ENCODE measurements at places on chromosomes 1 and 21. TPM values are rescaled to one million over a fixed set of nuclear protein-coding genes. Genes with fewer than 3 reads are reported as not detected.

CCDC30 gene
- total RNA-seq = 1.9 TPM

CNIH3 gene
- 1.2 TPM for total RNA-seq

RGS8 gene
- total RNA-seq = not detected

CYYR1 gene
- total RNA-seq = 27.3 TPM

GRCh38 chr1:60235275-60235674 is 161.7 kb upstream of the C1orf87 start:
- DNase-seq = no peak

NBPF26 gene
- total RNA-seq = 0.54 TPM

- DNase-seq = no peak
Measured at GRCh38 chr1:246052603-246053002, 454.5 kb downstream of the SMYD3 start.

DNA sequence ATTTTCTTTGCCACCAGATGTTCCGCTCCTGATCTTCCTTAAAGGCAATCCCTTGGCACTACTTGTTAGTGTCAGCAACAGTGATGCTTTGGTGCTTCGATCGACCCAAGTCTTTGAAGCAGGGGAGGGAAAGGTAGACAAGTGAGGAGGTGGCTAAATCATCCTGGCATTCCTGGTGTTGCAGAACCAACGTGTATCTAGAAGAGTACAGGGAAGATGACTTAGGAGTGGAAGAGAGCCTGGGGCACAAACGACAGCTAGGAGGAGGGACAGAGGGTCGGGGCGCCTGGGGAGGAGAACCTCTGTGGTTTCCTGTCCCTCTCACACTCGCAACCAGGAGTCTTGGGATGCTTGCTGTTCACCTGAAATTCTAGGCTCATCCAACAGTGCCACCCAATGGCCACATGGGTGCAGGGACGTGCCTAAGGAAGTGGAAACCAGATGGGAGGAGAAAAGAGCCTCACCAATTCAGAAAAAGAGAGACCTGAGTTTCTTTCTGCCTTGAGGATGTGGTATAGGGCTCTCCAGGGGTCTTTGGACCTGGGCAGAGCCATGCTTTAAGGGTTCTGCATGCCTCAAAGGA is 9.5 kb upstream of the KCNA2 start:
- DNase-seq = peak; percentile 75

DNA sequence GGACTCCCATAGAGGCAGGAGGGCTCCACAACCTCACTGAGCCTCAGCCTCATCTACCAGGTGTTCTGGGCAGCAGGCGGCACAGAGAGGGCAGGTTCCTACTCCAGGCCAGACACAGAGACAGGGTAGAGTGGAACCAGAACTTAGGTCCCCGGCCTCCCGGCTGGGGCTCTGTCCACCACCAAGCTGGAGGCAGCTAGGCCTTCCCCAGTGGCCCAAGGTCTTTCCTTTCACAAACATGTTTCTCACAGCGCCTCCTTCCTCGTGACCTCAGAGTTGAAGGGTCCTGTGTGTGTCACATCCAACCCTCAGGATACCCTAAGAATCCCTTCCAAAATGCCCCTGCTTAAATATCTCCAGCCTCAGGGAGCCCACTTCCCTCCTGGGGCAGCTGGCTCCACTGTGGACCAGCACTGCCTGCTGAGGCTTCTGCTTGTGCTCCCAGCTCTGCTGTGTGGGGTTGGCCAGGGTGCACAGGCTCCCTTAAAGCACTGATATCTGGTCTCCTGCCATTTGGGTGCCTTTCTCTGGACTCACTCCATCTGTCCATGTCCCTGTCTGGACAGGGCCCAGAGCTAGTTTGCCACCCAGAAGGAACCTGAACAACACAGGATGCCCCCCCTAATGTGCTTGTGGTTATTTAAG is 33.2 kb upstream of the MAGOH start:
- no peak for DNase-seq

- DNase-seq = no peak
Measured at GRCh38 chr1:175757381-175758015, 14.1 kb upstream of the TNR start.

DNA sequence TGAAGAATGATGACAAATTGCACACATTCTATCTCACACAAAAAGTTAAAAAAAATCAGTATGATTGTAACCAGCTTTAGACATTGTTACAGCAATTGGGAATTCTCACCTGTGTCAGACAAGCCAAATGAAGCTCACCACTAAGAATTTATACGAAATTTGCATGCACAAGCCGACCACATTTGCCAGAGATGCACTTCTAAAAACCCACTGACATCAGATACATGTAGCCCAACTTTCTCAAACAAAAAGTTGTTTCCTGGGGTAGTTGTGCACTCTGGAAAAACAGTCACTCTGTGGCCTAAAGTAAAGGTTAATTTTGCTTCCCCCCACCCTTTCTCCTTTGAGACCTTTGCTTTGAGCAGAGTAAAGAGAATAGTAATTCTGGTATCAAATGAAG is 67.9 kb upstream of the IL12RB2 start:
- no peak for DNase-seq

GRCh38 chr21:44424608-44425306 is 30.6 kb upstream of the LRRC3 start:
- DNase-seq = peak; percentile 34

- no peak for DNase-seq
Measured at GRCh38 chr1:118021668-118022067, 92.1 kb downstream of the WDR3 start.

LMOD1 gene
- 10.8 TPM for total RNA-seq

DNA sequence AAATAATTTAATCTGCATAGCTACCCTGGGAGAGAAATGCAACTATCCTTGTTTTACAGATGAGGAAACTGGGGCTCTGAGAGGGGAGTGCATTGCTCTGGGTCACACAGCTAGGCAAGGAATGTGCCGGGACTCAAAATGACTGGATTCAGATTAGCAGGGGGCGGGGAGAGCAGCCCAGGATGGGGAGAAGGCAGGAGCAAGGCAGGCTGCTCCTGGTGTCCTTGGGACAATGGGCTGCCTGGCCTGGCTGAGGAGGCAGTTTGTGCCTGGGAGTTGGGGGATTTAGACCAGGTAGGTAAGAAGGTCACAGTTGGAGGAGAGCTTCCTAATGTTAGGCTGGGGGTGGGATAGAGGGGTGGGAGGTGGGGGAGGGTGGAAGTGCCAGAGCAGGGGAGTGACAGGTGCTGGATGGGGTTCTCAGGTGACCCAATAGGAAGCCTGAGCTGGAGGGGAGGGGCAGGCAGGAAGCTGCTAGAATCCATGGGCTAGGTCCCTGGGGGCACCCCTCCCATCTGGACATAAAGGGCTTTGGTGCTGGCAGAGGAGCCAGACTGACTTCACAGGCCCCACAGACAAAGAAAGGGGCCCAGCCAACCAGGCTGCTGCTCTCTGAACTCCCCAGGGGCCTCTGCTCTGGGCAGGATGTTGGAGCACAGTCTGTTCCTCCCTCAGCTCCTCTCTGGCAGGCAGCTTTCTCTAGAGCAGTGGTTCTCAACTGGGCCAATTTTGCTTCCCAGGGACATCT is 29.0 kb downstream of the TRIM62 start:
- peak; percentile 94 for DNase-seq

ETNK2 gene
- total RNA-seq = 5.3 TPM

- DNase-seq = no peak
Measured at GRCh38 chr1:217135987-217136894, 413.0 kb upstream of the ESRRG start.

- DNase-seq = peak; percentile 73
Measured at GRCh38 chr1:229238674-229239415, 32.1 kb upstream of the RAB4A start.

All from Right ventricle myocardium inferior (tissue), 1 donor.